GM04504 (cell line): ENCODE measurements at places on chromosomes 11 and 22.

GRCh38 chr22:49236541-49237075 is 591.1 kb downstream of the BRD1 start:
- no peak for DNase-seq

DNA sequence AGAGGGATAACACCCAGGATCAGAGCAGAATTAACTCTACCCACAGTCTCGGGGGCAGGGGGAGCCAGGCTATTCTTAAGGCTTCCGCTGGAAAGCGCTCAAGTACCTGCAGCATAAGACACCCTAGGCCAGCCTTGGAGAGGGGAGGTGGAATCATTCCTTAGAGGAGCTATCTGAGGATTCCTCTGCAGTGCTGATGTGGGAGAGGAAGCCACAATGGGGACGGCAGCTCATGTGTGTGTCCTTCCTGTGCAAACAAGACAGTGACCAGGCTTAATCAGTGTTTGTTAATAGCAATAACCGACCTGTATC is 382.2 kb upstream of the CADM1 start:
- DNase-seq = no peak

- DNase-seq = no peak
Measured at GRCh38 chr22:47698906-47699305, 936.5 kb downstream of the TBC1D22A start.

- no peak for DNase-seq
Measured at GRCh38 chr11:70243912-70244652, 26.4 kb upstream of the PPFIA1 start.

- DNase-seq = no peak
Measured at GRCh38 chr22:45285263-45286058, 712 bp downstream of the UPK3A start.

DNA sequence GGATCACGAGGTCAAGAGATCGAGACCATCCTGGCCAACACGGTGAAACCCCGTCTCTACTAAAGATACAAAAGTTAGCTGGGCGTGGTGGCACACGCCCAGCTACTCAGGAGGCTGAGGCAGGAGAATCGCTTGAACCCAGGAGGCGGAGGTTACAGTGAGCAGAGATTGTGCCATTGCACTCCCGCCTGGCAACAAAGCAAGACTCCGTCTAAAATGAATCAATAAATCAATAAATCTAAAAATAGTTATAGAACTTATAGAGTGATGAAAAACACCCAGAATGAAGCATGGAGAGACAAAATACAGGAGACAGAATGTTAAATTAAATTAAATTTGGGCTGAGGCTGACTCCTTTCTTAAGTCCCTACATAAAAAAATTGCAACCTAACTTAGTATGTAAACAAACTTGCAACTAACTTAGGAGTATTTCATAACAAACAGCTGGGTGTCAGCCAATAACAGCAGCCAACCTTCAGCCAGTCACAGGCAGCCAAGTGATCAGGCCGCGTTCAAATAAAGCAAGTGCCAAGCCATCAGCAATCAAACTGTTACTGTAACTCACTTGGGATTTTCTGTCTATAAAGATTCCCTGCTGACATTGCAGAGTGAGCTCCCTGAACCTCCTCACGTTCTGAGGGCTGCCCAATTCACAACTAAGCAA is 7.3 kb upstream of the TP53AIP1 start:
- peak; percentile 15 for DNase-seq

DNA sequence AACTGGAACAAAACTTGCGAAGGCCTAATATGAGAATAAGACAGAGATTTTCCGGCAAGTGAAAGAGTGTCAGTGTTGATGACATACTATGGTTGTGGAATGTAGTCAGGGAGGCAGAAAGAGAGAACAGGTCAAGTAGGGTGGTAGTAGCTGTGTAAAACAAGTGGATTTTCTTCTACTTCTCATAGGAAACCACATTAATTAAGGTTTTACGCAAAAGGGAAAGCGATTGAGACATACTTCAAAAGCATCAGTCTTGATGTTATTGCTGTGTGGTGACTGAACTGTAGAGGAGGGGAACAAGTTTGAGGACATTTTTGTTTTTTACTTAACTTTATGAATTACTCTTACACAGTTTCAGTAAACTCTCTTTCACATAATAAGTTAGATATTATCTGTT is 186.0 kb upstream of the CNTN5 start:
- DNase-seq = no peak

DNA sequence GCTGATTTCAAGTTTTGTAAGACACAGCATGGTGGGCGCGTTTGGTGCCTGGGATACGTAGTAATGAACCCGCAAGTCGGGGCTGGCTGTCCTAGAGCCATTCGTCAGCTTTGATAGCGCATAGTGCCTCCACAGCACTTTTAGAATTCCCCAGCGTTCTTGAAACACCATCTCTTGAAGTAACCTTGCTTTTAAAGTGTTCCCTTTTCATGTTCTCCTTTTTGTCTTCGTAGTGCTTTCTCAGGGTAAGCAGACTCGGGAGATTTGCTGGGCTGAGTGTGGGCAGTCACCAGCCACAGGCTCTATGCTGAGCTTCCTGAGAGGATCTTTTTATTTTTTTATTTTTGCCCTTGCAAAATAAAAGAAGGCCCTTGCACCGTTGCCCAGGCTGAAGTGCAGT is 39.6 kb upstream of the CTTN start:
- DNase-seq = no peak

DNA sequence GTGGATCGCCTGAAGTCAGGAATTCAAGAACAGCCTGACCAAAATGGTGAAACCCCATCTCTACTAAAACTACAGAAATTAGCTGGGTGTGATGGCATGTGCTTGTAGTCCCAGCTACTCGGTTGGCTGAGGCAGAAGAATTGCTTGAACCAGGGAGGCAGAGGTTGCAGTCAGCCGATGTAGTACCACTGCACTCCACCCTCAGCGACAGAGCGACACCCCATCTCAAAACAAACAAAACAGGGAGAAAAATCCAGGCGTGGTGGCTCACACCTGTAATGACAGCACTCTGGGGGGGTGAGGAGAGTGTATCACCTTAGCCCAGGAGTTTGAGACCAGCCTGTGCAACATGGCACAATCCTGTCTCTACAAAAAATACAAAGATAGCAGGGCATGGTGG is 802.3 kb upstream of the ARHGAP42 start:
- no peak for DNase-seq

- DNase-seq = no peak
Measured at GRCh38 chr11:47398551-47398950, 9.8 kb upstream of the SLC39A13 start.

GRCh38 chr11:62151737-62152102 is 27.9 kb downstream of the INCENP start:
- DNase-seq = no peak

DNA sequence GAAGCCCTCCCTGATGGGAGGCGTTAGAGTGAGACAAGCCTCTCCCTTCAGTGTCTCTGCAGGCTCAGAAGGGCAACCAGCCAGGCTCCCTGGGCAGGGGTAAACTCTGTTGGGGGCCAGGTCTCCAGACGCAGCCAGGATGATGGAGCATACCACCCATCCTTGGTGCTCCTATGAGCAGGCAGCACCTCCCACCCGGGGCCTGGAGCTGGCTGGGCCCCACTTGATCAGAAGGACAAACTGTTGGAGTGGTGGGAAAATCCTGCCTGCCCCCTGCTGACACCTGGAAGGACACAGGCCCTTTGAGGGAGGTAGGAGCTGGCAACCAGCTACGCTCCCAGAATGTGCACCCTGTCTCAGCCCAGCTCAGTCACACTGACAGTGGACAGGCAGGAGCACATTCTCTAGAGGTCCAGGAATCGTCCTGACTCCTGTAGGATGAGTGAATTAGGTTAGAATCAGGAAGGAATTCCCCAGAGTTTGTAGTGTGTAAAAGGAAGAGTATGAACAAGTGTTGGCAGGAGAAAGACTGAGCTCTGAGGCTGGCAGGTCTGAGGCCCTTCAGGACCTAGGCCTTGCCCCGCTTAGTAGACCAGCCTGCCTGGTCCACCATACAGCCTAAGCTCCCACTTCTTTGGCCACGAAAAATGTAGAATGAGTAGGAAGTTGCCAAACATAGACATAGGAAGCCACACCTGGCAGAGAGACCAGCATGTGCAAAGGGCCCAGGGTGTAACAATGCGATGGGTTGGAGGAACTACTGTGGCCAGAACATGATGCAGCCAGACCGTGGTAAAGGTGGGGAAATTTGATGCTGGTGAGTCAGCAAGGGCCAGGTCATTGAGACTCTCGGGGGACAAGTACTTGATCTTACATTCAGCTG is 19.1 kb downstream of the ARHGEF17 start:
- DNase-seq = no peak

DNA sequence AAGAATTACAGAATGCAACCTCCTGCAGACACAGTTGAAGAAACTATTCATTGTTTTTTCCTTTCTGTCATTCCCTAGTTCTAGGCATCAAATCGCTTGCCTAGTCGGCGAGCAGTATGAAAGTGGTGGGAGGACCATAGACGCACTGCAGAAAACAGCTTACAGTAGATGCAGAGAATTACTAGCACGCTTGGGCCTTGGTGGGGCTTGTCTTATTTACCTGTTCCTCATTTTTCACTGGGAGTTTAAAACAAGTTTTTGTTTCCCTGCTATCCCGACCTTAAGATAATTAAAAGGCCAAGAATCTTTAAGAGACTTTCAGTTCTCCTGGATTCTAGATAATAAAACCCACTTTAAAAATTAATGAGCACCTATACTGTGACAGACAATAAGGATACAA is 713 bp upstream of the ARL14EP start:
- no peak for DNase-seq

- DNase-seq = no peak
Measured at GRCh38 chr11:110892741-110893285, 180.6 kb upstream of the ARHGAP20 start.

GRCh38 chr11:74338963-74339362 is 27.5 kb upstream of the P4HA3 start:
- DNase-seq = no peak

GRCh38 chr11:61531044-61531443 is 22.5 kb downstream of the LRRC10B start:
- DNase-seq = no peak
